ENCODE measurements at places on chromosomes 13 and 19.

GRCh38 chr19:17893766-17894165 is 22.0 kb downstream of the SLC5A5 start:
- DNase-seq: no peak

DNA sequence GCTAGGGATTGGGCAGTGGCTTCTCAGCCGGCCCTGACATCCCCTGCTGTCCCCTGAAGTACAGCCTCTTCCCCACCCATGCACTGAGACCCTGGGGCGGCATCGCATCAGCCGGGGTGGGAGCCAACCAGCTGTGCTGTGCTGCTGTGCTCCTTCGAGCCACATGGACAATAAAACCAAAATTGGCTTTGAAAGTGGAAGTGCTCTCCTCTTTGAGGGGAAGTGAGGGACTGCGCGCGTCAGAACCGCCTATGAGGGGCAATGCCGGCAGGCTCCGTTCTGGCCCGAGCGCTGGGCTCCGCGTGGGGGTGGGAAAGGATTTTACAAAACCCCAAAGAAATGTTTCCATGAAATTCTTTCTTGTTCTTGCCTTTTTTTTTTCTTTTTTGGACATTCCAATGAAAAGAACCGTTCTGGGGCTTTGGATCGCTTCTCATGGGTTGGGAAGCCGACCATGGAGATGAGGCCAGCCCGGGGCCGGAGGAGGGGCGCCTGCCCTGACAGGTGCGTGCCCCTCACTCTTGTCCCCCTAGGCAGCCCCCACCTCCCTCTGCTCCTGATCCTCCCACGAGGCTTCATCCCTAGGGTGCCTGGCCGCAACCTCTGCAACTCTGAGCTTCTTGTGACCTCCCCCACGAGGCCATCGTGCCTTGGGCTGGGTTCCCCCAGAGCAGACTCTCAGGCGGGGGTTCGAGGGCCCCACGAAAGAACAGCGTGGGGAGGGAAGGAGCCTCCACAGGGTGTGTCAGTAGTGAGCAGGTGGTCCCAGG is 22.6 kb downstream of the KLHL26 start:
- no peak for DNase-seq

DNA sequence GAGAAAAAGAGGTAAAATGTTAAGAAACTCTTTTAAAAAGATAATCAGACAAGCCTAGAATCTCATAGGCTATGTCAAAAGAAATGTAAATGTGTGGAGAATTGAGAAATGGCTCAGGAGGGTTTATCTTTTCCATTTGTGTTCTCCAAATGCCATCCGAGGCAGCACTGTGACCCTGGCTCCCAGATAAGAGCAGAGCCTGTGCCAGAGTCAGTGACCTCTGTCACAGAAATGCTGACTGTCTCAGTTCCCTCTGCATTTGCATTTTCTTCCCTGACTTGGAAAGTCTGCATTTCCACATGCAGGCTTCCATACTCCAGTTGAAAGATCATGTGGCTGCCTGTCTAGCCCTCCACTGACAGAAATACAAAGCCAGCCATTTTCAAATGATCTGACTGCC is 42.0 kb downstream of the SERTM1 start:
- DNase-seq: no peak

- no peak for DNase-seq
These were observed 35.9 kb downstream of the OXGR1 start for GRCh38 chr13:96958286-96958891.

GRCh38 chr19:1933244-1933643 is 7.7 kb upstream of the CSNK1G2 start:
- no peak for DNase-seq

DNA sequence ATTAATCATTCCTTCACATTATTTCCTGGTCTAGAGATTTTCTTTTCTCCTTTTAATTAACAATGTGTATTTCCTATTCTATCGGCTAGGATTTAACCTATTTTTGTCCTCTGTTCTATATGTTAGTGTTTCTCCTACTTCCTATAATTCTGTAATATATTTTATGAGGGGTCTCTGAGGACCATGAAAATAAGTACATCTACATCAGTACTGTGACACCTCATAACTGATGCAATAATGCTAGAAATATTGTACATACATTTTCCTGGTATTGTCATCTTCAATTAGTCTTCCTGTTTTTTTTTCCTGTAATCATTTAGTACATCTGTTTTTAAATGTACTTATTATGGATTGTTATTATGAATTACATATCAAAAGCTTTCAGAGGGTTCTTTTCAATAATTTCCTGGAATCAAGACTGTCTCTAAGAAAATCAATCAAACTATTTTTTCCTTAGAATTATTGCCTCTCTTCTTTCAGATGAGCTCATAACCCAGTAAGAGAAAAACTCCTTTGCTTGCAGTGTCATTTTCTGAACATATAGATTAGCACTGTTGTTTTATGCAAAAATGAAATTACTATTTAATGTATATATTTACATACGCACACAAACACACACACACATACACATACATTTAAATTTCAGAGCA is 1004.3 kb downstream of the SLITRK5 start:
- no peak for DNase-seq

DNA sequence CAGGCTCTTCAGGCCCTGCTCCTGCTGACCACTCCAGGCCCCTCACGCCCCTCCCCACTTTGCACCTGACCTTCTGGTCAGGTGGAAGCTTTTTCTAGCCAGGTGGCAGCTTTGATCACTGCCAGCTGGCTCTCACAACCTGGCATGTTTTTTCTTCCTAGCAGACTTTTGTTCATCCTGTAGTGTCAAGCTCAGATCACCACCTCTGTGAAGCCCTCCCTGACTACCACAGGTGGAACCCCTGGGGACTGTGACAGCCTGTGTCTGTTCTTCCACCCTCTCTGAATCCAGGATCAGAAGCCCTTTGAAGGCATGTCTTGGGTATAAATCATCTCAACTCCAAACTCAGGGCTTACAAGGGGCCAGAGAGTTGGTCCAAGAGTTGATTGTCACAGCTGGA is 10.3 kb upstream of the CNFN start:
- no peak for DNase-seq

GRCh38 chr19:14407605-14408484 is 11.3 kb downstream of the DDX39A start:
- DNase-seq: no peak

DNA sequence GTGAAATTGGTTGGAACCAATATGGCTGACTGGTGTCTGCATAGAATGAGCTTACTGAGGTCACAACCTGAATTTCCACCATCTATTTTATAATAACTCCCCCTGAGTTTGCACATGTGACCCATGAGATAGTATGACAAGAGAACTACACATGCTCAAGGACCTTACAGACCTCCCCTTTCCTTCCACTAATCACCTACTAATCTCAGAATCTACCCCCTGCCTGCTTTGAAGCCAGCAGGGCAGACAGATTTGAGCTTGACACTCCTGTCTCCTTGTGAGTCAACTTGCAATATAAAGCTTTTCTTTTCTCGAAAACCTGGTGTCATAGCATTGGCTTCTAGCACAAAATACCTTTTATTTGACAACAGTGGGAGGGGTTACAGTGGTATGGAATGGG is 248.4 kb downstream of the RFC3 start:
- no peak for DNase-seq

- DNase-seq: no peak
These were observed 496.4 kb downstream of the FOXO1 start for GRCh38 chr13:40170091-40170490.
